Breast epithelium (tissue), 4 donors: ENCODE measurements at places on chromosomes 1 and 21.

DNA sequence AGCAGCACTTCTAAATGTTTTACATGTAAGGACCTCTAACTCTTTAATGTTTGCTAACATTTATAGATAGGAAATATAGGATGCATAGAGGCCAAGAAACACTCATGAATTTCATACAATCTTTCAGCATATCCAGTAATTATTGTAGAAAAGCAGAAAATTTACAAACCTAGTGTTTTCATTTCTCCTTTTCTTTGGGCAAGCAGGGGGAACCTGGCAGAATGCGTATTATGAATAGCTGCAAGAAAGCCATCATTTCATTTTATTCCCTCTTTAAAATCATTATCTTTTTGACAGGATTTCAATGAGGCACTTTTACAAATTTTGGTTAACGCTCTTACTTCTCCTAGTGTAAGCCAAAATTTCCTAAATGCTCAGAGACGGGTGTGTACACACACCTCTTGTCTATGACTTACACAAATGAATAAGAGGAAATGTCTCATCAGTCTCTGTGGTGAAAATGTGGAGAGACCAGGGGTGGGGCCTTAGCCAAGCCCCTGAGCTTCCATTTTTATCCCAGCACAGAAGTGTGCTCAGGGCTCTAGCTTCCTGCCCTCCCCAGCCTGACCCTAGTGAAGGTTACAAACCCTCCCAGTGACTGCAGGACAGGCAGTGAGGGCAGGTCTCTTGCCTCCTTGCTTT, 91.6 kb downstream of the LRRC8C start:
- no peak for DNase-seq

- DNase-seq: no peak
Measured at GRCh38 chr1:204520834-204521709, 4.9 kb downstream of the MDM4 start.

DNA sequence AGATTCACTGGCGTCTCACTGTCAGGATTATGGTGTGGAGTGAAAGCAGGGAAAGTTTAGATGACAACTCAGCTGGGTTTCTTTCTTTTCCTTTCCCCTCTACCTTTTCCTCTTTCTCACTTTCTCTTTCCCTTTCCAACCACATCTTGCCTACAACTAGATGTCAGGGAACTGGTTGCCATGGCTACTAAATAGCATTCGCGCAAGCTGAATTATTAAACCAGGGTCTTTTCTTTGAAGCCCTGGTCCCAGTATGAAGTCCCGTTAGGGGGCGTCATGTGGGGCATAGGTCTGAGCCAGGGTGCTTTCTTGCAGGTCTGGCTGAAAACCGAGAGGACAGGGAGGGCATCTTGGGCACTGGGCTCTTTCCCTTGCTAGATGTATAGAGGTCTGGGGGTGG, 168.4 kb upstream of the CACNA1E start:
- no peak for DNase-seq

- no peak for DNase-seq
Measured at GRCh38 chr1:46362158-46362557, 21.6 kb downstream of the NSUN4 start.

GRCh38 chr1:56817716-56818463, 1.3 kb downstream of the FYB2 start:
- no peak for DNase-seq

GRCh38 chr1:30916296-30916695, 7.7 kb upstream of the SDC3 start:
- peak; percentile 15 for DNase-seq

GRCh38 chr1:182686446-182686845, 2.1 kb upstream of the RGS8 start:
- no peak for DNase-seq
